ENCODE measurements at places on chromosomes 2 and 18.

DNA sequence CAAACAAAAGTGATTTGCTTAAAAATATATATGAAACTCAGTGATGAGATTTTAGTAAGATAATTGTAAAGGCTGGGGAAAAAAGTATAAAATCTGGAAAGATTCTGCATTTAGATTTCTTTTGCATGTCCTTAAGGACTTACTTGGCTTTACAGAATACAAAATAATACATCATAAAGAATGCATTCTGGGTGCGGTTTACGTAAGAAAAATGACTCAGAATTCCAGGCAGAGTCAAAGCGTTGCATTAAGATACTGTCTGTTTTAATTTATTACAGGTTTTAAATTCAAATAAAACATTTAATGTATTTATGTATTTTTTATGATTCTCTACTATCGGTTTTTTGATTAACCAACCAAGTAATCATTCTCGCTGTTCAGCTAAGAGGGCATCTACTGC lies 178.0 kb downstream of the SH3BP4 start:
- no peak for DNase-seq

DNA sequence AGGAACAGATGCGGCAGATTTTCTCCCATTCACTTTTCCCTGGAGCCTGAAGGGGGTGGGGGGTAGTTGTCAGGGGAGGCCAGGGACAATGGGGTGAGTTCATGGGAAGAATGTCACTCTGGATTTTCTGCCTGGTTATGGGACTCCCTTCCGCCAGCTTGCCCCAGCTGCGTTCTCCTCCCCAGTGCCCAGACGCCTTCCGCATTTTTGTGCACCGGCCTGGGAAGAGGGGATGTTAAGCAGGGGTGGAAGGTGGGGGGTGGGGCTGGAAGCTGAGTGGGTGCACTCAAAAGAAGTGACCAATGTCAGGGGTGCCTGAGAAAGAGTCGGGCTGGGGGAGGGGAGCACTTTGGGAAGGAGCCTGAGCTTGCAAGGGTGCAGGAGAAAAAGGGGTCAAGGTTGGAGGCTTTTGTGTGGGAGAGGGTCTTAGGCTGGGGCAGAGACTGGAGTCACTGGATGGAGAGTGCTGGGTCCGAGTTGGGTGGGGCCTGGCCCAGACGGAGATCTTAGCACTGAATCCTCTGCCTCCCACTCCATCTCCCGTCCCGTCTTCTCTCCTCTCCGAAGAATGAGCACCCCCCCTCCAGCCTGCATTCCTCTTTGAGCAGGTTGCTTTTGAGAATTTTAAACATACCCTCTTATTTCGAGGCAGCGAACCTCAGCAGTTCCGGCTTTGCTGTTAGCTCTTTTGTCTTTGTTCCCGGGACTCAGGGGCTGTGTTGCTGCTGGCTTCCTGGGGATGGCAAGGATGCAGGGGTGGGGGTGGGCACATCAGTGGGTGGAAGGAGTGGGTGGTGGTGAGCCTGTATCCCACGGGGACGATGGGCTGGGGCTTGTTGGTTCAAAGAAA lies 2.7 kb downstream of the IGFBP2 start:
- DNase-seq: no peak

- DNase-seq: peak; percentile 31
Observed at GRCh38 chr2:222797261-222797660, 63.6 kb upstream of the ACSL3 start.

- no peak for DNase-seq
Observed at GRCh38 chr2:216866515-216867095, 6.7 kb upstream of the TNP1 start.

GRCh38 chr18:31356025-31356424 lies 20.6 kb upstream of the DSG4 start:
- DNase-seq: peak; percentile 15

- DNase-seq: peak; percentile 76
Observed at GRCh38 chr18:13558124-13558523, 168.2 kb downstream of the FAM210A start.

- DNase-seq: no peak
Observed at GRCh38 chr2:211454679-211455078, 898.3 kb downstream of the CPS1 start.

GRCh38 chr2:221166292-221166691 lies 405.8 kb downstream of the EPHA4 start:
- DNase-seq: no peak

- DNase-seq: no peak
Observed at GRCh38 chr18:6960656-6961055, 156.9 kb downstream of the LAMA1 start.
